ENCODE measurements at places on chromosomes 5 and 9.

DNA sequence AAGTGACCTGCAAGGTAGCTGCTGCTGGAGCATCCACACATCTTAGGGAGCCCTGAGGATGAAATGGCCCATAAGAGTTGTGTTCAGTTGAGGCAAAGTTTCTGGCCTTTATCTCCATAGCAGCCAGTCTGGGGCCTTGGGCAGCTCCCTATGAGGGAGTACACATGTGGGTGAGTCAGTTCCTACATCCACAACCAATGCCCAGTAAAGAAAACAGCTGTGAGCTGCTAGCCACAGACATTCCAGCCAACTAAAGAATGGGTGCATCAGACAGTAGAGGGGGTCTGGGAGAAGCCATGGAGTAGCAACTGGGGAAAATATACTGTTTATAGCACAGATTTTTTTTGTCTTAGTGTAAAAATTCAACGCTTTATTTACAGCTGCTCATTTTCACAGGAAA lies 720.7 kb downstream of the TLE1 start:
- DNase-seq = no peak

GRCh38 chr5:23631302-23632045 lies 124.1 kb downstream of the PRDM9 start:
- DNase-seq = no peak

DNA sequence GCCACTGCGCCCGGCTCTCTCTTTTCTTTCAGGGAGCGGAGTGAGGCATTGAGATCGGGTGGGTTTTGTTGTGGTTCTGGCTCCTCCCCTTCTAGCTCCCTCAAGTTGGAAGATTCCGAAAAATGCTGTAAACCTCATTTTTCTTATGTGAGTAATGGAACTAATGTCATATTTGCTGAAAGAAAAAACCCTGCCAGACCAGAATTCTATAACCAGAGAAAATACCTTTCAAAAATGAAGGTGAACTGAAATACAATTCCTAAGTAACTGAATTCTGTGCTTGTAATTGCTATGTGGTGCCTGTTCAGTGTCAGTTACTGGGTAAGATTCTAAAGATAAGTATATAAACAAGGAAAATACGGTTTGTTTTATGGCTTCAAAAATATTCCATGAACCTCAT lies 30.9 kb upstream of the CDK20 start:
- no peak for DNase-seq

GRCh38 chr5:108417166-108417670 lies 35.3 kb upstream of the FBXL17 start:
- DNase-seq = no peak

- no peak for DNase-seq
Measured at GRCh38 chr5:14142202-14142826, 828 bp upstream of the TRIO start.

GRCh38 chr5:168881427-168882149 lies 302.4 kb upstream of the PANK3 start:
- DNase-seq = no peak

Measured in amygdala (tissue), 56 donors.